Fibroblast of the aortic adventitia (primary cell): ENCODE measurements at places on chromosomes 12 and 14. TPM values are rescaled to one million over a fixed set of nuclear protein-coding genes. Genes with fewer than 3 reads are reported as not detected.

Gene GLIPR1
- total RNA-seq = 5.2 and 167 TPM in 2 replicates

Gene SRGAP1
- total RNA-seq = 11.9 and 25.8 TPM in 2 replicates

Gene MORN3
- total RNA-seq = 0.63 and 3.8 TPM in 2 replicates

Gene FAR2
- 4.7 and 22.5 TPM in 2 replicates for total RNA-seq

Gene MUCL1
- total RNA-seq = not detected in 2 replicates

Gene LALBA
- not detected in 2 replicates for total RNA-seq

Gene NEDD1
- 13.7 and 45.4 TPM in 2 replicates for total RNA-seq

Gene INSM2
- total RNA-seq = not detected in 2 replicates

Gene TSPAN8
- total RNA-seq = 7.1 and 15.5 TPM in 2 replicates

Gene OR6C65
- total RNA-seq = not detected in 2 replicates

Gene PLEKHH1
- 0.45 TPM in 1 of 2 replicates, not detected in the other for total RNA-seq

Gene SPX
- total RNA-seq = 0.54 and 0.82 TPM in 2 replicates

Gene ISM2
- 0.09 TPM in 1 of 2 replicates, not detected in the other for total RNA-seq

Gene MANSC1
- total RNA-seq = 2.1 and 10.9 TPM in 2 replicates

Gene TSPAN19
- total RNA-seq = 1.7 TPM in 1 of 2 replicates, not detected in the other

Gene RARG
- total RNA-seq = 43.9 and 69.4 TPM in 2 replicates

Gene TM9SF1
- total RNA-seq = 50.9 and 73.9 TPM in 2 replicates

Gene GPR65
- 0.09 TPM in 1 of 2 replicates, not detected in the other for total RNA-seq

Gene BEGAIN
- 0.18 and 0.33 TPM in 2 replicates for total RNA-seq

Gene KRT71
- not detected in 2 replicates for total RNA-seq

Gene SERPINA6
- not detected in 2 replicates for total RNA-seq

Gene CCDC184
- total RNA-seq = 0.63 and 1.1 TPM in 2 replicates

Gene NELL2
- total RNA-seq = 0.36 and 4.6 TPM in 2 replicates

Gene VRTN
- not detected in 2 replicates for total RNA-seq
